ENCODE measurements at places on chromosomes 3 and 15. TPM values are rescaled to one million over a fixed set of nuclear protein-coding genes. Genes with fewer than 3 reads are reported as not detected.

PLD1 gene
- total RNA-seq: 7.2 TPM

PPM1L gene
- total RNA-seq: 78.7 TPM

TPRG1 gene
- 4.4 TPM for total RNA-seq

EPHB3 gene
- total RNA-seq: 20.5 TPM

P2RY1 gene
- 63.9 TPM for total RNA-seq

CASR gene
- 0.69 TPM for total RNA-seq

PIGB gene
- 11.3 TPM for total RNA-seq

GNAT1 gene
- total RNA-seq: not detected

LYZL4 gene
- not detected for total RNA-seq

IL17RB gene
- 9.0 TPM for total RNA-seq

MOBP gene
- total RNA-seq: 0.92 TPM

EHHADH gene
- total RNA-seq: 4.4 TPM

TNFSF10 gene
- total RNA-seq: 5.5 TPM

PDZRN3 gene
- 35.5 TPM for total RNA-seq

LSAMP gene
- 118 TPM for total RNA-seq

ELP6 gene
- total RNA-seq: 42.4 TPM

SLC51B gene
- 0.69 TPM for total RNA-seq

TRPM1 gene
- total RNA-seq: not detected

SHC4 gene
- total RNA-seq: 10.1 TPM

Data from diencephalon (tissue), 1 donor.